ENCODE measurements at places on chromosomes 5 and 9.

GRCh38 chr5:74865804-74866595 is at the start of gene FAM169A:
FAM169A (minus strand) TSS chr5:74866387; CDS start chr5:74841676, 24,711 bp downstream.
- H3K27me3 ChIP-seq = no peaks in the 10 kb centered on the region
- peak; percentile 27 for DNase-seq
- no peaks in the 10 kb centered on the region for H3K4me1 ChIP-seq
- peak within 1 kb of the TSS; percentile 80 for H3K27ac ChIP-seq

DNA sequence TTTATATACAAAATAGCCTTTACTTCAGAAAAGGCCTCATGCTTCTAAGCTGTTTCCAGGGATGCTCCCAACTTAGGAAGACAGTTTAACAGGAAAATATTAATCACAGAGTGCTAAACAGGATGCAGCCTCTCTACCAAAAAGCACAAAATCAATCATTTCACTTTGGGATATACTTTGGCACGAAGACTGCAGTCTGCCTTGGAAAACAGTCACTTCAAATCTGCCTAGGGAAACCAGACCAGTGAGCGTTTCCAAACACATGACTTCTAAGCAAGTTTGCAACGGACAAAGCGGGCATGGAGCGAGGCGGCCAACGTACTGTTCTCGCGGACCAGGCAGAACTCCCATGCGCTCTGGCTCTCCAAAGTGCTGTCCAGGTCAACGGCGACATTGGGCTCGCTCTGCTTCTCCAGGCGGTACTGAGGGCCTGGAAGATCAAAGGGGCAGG is 201.0 kb downstream of the MAPKAP1 start:
- no peaks in the 10 kb centered on the region for H3K36me3 ChIP-seq
- DNase-seq = no peak
- H3K4me1 ChIP-seq = no peaks in the 10 kb centered on the region
- no peaks in the 10 kb centered on the region for H3K27me3 ChIP-seq

DNA sequence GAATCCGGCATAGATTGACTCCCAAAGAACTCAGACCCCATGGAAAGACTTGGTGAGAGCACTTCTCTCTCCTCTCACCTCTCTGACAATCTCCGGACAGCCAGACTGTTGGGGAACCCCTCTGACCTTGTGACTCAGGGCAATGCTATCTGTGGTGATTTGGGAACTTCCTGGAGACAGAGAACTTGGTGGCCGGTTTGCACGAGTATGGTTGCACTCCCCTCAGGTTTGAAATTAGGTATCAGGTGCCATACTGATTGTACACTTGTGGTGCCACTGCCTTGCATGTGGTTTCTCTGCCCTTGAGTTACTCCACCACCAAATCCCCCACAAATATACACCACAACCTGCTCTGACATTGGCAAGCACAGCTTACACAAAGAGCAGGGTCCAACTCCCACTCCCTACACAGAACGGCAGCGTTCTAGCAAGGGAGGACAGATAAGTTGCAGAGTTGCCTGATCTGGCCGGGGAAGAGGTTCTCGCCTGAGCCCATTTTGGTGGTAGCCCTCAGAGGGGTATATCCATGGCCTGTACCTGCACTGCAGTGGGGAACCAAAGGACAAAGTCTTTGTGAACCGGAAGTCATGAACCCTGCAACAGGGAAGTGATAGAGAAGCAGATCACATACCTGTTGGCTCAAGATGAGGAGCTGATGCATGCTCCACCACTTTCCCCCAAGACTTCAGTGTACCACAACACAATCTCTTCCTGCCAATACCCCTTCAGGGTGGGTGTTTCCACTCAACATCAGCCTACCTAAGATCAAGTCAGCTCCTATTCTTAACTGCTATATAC is 255.1 kb downstream of the MCTP1 start:
- no peaks in the 10 kb centered on the region for H3K27me3 ChIP-seq
- H3K4me1 ChIP-seq = no peaks in the 10 kb centered on the region
- H3K4me3 ChIP-seq = no peak overlapping the region

DNA sequence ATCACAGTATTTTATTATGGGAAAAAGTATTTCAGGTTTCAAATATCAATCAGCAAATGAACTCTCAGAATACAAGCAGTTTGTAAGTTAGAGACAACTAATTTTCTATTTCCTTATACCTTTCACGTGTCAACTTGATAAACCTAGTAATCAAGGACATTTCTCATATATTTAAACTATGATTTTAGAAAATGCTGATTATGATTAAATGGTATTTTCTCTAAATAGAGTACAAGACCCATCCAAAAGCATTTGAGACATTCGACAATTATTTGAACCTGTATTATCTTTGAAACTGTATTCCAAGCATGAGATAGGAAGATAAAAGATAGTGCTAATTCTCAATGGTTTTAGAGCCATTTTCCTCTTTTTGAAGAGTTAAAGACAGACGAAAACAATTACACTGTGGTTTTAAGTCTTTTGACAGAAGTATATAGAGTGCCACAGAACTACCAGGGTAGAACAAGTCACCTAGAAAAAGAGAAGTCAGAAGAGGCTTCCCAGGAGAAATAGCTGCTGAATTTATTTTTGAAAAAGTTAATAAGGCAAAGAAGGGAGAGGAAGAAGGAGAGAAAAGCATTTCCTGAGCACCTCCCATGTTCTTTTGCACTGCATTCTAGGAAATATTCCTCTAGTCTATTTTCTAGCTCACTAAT is 5.6 kb downstream of the MEIKIN start:
- H3K27ac ChIP-seq = no peak overlapping the region
- H3K27me3 ChIP-seq = no peaks in the 10 kb centered on the region
- H3K4me3 ChIP-seq = no peak overlapping the region
- DNase-seq = no peak
- no peaks in the 10 kb centered on the region for H3K4me1 ChIP-seq
- H3K36me3 ChIP-seq = no peaks in the 10 kb centered on the region

DNA sequence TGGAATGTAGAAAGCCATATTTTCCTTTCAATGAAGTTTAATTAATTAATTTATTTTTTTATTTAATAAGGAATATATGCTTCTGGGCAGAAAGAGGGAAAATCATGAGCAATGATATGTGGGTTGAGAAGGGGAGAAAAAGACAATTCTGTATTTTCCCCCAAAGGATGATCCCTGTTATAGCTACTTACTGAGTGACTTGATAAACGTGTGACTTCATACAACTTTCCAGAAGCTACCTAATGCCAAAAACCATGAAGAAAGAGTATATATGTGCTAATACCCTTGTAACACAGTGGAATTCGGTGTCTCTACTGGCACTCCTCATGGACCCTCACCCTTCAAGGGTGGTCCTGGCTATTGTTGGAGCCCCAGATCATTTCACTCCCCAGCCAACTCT is 335.0 kb upstream of the KLF4 start:
- no peaks in the 10 kb centered on the region for H3K36me3 ChIP-seq
- no peak overlapping the region for H3K27ac ChIP-seq

- H3K4me3 ChIP-seq = no peak overlapping the region
- no peak overlapping the region for H3K27ac ChIP-seq
- no peaks in the 10 kb centered on the region for H3K27me3 ChIP-seq
Observed at GRCh38 chr9:75023846-75024245, 4.2 kb downstream of the CARNMT1 start.

DNA sequence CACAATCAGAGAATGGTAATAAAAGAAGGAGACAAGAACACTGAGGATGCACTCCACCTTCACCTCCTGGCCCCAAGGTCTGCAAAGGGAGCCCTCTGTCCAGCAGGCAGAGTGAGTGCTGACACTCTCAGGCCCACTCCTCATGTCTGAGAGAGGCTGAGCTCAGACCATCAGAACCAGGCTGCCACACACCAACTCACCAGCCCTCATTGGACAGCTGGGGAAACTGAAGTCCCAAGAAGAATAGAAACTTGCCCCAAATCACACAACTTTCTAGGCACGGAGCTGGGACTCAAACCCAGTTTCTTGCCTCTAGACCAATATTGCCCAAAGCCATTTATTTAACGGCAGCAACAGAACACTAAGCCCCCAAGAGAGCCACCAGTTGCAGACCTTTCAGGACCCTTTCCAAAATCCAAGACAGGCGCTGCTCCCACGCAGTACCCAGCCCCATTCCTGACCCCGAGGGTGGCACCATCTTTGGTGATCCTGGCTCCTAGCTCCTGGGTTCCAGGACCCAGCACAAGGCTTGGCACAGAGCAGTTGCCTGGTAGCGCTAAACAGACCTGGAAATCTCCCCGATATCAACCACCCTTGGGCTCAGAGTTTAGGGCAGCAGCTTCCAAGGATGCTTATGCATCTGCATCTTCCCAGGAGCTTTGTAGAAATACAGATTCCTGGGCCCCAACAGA is 192.4 kb downstream of the GABBR2 start:
- no peaks in the 10 kb centered on the region for H3K36me3 ChIP-seq
- DNase-seq = no peak
- H3K27ac ChIP-seq = no peak overlapping the region

DNA sequence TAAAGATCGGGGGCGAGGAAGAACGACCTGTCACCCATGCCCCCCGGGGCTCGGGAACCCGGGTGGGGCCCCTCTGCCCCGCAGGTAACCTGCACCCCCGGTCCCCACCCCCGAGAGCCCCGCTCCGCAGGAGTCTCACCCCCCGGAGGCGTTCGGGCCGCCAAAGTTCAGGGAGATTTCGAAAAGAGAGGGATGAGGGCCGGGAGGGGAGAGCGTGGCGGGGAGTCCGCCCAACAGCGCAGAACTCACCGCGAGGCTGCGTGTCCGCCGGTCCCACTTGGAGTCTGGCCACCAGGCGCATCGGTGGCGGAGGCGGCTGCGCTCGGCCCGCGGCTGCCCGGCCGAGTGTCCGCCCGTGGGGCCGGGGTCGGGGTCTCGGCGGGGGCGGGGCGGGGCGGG is at the start of gene PHF19:
TSS of gene PHF19 (minus strand) at position 347 of the 399 bp plus-strand sequence. CDS start 2,447 bp downstream, outside the sequence.
- H3K36me3 ChIP-seq = no peaks in the 10 kb centered on the region
- H3K27ac ChIP-seq = peak within 1 kb of the TSS; percentile 91
- H3K4me1 ChIP-seq = no peaks in the 10 kb centered on the region
- H3K27me3 ChIP-seq = no peaks in the 10 kb centered on the region

DNA sequence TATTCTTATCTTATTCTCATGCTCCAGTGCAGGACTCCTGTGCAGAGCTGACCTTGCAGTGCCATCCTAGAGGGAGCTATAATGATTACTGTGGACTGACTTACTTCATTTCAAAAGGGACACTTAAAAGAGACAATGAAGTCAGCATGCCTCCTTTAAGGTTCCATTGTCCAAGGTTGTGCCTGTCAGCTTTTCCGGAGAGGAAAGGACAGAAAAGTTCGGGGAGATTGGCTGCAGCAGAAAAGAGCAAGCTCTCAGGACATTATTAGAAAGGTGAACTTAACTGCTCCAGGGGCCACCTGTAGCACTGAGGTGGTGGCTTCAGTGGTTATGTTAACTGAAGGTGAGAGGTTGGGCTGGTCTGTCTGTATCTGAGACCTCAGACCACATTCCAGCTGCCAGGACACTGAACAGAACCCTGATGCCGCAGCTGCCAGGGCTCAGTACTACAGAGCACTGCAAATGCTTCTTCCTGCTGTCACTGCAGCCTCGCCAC is 112.9 kb downstream of the ST8SIA4 start:
- H3K4me3 ChIP-seq = no peak overlapping the region
- no peak for DNase-seq
- no peaks in the 10 kb centered on the region for H3K4me1 ChIP-seq
- H3K36me3 ChIP-seq = no peaks in the 10 kb centered on the region

GRCh38 chr9:127783111-127784008 is 2.5 kb upstream of the CDK9 start:
- H3K4me1 ChIP-seq = peaks cover 8% of the 10 kb centered on the region
- no peak overlapping the region for H3K27ac ChIP-seq
- DNase-seq = no peak

- H3K27me3 ChIP-seq = no peaks in the 10 kb centered on the region
- no peak overlapping the region for H3K4me3 ChIP-seq
- no peaks in the 10 kb centered on the region for H3K4me1 ChIP-seq
- H3K27ac ChIP-seq = no peak overlapping the region
Observed at GRCh38 chr5:57664700-57665099, 182.1 kb upstream of the ACTBL2 start.

Data from prostate gland (tissue), 2 donors.